ENCODE measurements at places on chromosomes 11 and 22.

DNA sequence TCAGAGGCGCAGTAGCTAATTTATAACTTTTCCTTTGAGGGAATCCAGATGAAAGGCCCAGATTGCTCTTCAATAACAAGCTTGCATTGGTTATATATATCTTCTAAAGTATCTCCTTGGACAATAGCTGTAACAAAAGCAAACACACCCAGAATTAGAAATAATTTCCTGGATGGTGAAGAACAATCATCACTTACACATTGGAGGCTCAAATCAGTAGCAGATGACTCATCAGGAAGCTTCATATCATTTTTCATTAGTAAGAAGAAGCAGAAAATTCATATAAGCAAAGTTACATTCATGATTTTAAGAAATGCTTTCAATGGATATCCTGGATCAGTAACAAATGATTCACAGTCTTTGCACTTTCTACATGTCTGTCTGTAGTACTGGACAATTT is 173.6 kb upstream of the CCDC90B start:
- peak; percentile 47 for DNase-seq

DNA sequence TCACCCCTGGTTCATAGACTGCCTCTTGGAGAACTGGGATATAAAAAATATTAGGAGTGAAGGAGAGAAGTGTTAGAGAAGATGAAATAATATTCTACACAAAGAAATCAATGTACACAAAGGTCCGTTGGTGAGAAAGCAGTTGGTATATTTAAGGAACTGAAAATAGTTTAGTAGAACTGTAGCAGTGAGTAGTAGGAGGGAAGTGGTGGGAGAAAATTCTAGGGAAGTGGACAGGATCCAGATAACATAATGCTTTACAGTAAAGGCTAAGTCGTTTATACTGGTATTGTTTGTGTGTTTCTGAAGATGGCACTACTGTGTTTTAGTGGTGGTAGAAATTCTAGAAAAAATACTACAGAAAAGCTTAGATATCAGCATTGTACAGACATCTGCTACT is 120.8 kb upstream of the CHORDC1 start:
- no peak for DNase-seq

GRCh38 chr11:93220078-93220477 is 22.3 kb upstream of the SLC36A4 start:
- no peak for DNase-seq

DNA sequence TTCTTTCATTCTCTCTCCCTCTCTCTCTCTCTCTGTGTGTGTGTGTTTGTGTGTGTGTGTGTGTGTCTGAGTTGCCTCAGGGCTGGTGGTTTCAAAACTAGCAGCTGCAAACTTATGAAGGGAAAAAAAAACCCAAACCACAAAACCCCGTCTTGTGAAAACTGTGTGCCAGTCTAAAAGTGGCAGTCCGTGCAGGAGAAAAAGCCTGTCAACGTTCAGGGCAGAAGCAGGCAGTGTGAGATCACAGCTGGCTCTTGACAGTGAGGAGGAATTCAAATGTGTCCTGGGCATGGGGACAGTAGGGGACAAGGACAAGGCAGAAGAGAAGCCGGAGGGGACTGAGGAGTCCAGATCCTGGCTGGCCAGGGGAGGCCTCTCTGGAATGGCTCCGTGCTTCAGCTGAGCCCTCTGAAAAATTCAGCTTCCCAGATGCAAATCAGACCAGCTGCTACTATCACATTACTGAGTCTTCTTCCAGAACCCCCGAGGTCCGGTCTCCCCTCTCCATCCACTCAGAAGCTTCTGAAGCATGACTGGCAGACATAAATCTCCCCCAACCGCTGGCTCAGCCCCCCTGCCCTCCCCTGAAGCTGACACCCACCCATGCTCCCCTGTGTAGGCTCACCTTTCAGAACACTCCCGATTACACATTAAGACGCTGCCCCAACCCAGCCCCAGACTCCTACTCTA is 31.9 kb downstream of the FLI1 start:
- DNase-seq: no peak

DNA sequence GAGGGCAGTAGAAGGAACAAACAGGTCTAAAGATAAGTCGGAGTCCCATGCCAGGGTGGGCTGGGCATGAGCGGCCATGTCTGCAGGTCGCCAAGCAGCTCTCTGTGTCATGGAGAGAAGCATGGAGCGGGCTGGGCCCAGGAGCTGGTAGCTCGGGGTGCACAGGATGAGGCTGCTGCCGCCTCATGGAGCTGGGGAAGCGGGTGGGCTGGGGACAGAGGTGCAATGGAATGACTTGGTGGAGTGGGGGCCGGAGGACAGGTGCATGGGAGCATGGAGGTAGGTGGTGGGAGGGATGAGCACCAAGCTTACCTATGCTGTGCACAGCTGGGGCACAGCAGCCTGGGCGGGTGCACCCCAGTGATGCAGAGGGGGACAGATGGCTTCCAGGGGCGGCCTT is 3.6 kb downstream of the NRXN2 start:
- DNase-seq: no peak

GRCh38 chr22:26122920-26123468 is 46.3 kb upstream of the SEZ6L start:
- no peak for DNase-seq

GRCh38 chr11:35675901-35676610 is 13.5 kb downstream of the TRIM44 start:
- DNase-seq: no peak

DNA sequence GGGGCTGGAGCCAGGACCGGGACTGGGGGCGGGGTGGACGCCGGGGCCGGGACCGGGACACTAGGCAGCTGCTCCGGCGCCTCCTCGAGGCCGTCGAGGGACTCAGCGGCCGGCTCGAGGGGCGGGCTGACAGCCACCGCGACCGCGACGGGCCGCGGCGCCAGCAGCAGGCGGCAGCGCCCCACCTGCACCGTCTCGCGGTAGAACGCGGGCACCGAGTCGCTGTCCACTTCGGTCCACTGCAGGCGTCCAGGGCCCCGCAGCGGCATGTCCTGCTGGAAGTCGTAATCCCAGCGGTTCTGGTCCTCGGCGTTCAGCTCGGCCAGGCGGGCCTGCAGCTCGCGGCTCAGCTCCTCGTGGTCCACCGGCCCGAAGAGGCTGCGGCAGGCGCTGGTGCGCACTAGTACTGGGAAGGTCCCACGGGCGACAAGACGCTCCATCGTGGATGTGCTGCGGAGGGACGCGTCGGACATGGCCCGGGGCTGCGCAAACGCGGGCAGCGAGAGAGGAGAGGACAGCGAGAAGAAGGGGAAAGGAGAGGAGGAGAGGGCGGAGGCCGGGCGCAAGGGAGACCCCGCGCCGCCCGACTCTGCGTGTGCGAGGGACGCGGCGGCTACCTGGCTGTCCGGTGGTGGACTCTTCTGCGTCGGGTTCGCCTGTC is 428 bp downstream of the CDKN1C start:
- peak; percentile 51 for DNase-seq

DNA sequence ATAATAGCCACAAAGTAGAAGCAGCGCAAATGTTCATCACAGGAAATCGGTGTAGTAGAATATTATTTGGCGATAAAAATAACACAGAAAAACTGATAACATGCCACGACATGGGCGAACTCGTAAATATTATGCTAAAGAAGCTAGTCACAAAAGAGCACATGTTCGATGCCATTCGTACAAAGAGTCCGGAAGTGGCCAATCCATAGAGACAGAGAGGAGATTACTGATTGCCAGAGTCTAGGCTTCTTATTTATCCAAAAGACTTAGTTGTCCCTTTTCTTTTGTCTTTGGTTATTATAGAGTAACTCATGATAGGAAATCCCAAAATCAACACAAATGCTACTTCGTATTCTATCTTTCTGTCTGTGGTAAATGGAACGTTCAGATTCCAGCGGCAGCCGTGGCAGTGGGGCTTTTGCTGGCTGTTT is 56.5 kb downstream of the MED15 start:
- peak; percentile 20 for DNase-seq

- peak; percentile 61 for DNase-seq
These were observed 2.7 kb downstream of the PLXNB2 start for GRCh38 chr22:50304528-50305392.

DNA sequence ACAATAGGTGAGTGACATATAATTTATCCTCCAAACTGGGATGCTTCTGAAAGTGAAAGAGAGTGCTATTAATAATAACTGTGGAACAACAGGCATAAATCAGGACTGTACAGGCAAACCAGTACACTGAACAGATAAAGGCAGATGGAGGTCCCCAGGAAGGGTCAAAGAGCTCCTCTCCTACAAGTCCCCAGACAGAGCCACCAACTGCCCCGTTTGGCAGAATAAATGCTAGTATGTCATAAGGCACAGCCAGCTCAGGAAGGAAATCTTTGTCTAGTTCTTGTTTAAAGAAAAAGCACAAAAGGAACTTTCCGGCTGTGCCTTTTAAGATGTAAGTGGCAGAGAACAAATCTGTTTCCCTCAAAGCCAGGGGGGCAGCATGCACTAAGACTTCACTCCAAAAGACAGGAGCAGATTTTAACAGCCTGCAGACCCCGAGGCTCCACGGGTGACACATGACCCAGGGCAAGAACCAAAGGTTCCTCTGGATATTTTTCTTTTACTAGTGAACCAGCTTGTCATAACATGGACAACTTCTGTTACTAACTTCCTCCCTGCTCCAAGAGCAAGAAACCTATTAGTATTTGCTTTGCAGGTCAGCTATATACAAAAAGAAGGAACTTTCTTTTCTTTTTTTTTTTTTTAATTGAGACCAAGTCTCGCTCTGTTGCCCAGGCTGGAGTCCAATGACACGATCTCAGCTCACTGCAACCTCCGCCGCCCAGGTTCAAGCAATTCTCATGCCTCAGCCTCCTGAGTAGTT is 50.2 kb downstream of the MYH9 start:
- no peak for DNase-seq

DNA sequence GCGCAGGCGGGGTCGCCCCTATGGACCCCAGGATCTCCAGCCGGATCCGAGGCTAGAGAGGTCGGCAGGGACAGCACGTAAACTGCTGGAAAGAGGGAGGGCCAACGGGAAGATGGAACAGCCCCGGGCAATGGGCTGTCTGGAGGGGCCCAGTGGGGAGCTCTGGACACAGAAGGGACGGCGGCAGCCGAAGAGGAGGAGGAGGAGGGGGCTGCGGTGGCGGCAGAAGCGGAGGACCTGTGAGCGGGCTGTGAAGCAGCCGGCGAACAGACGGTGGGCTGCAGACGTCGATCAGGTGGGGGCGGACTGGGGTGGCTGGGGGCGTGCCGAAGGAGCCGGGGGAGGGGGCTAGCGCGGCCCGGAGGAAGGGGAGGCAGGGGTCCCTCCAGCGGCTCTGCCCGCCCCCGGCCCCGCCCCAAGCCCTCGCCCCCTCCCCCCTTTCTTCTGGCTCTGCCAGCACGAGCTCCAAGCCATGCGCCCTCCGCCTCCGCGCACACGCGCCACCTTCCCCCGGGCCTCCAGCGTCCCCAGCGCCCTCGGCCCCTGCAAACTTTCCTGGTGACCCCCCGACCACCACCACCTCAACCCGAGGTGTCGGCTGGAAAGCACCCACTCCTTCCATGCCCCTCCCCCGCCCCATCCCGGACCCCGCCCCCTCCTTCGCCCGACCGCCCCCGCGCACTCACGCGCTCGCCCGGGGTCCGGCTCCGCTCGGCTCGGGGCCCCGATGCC is 432 bp downstream of the TNKS1BP1 start:
- peak; percentile 41 for DNase-seq

- DNase-seq: no peak
These were observed 59.2 kb downstream of the DDIAS start for GRCh38 chr11:82960779-82961143.

- DNase-seq: no peak
These were observed 30.4 kb downstream of the CYP2R1 start for GRCh38 chr11:14861680-14862079.

DNA sequence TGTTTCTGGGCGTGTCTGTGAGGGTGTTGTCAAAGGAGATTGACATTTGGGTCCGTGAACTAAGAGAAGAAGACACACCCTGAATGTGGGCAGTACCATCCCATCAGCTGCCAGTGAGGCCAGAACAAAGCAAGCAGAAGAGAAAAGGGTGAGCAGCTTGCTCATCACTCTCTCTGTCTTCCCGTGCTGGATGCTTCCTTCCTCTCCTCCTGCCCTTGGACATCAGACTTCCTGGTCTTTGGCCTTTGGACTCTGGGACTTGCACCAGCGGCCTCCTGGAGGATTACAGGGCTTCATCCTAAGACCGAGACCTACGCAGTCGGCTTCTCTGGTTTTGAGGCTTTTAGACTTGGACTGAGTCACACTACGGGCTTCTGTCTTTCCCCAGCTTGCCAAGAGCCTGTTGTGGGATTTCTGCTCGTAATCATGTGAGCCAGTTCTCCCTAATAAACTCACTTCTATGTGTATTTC is 18.8 kb downstream of the APOL2 start:
- no peak for DNase-seq

GRCh38 chr11:131537196-131537595 is 166.8 kb downstream of the NTM start:
- DNase-seq: no peak

DNA sequence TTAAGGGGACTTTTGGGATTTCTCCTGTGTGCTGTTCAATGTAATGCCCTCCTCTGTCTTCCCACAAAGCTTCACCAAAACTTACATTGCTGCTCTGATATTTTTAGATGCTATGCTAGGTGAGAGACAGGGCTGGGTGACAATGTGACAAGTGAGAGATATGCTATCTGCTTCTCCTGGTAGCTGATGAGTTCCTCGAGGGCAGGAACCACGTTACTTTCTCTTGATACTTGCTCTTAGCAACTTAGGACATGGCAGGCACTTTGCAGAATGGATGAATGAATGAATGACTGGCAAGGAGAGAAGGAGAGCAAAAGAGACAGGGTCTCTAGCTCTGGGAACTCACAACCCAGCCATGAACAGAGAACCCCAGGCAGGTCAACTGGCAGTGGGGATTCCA is 115.4 kb downstream of the C11orf58 start:
- DNase-seq: no peak

- DNase-seq: no peak
These were observed 3.3 kb downstream of the ST3GAL4 start for GRCh38 chr11:126358763-126359160.

DNA sequence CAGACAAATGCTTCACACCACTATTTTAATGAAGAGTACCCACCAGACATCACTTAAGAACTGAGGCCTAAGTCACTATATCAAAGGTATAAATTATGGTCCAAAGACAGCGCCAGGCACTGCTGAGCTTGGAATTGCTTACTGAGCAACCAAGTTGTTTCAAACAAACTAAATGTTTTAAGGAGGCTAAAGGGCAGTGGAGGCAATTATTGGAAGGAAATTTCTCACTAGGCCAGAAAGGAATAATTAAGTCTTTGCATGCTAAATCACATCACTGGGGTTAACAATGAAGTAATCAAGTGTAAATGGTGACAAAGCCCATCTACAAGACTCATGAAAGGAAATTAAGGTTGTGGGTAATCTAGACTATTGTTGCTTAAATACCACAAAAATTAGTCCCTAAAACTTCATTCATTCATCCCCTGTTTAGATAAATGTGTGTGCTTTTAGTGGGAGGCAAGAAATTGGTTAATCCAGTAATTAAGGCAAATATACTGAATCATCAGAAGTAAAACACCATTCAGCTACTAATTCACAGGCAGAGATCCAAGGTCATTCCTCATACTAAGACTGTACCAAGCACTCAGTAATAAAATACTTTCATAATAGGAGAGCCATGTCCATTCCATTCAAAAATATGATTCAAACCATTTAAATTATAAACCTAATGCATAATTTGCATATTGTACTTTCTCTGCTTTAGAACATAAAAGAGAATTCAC is 21.2 kb downstream of the LGR4 start:
- no peak for DNase-seq

GRCh38 chr11:35943309-35943708 is 553 bp upstream of the LDLRAD3 start:
- no peak for DNase-seq

Data from kidney tubule cell (primary cell).